8988T (cell line): ENCODE measurements at places on chromosomes 12 and 14.

GRCh38 chr12:116448165-116448739, 110.9 kb upstream of the MAP1LC3B2 start:
- DNase-seq = no peak

GRCh38 chr12:113577464-113578129, 105.9 kb upstream of the LHX5 start:
- no peak for DNase-seq

DNA sequence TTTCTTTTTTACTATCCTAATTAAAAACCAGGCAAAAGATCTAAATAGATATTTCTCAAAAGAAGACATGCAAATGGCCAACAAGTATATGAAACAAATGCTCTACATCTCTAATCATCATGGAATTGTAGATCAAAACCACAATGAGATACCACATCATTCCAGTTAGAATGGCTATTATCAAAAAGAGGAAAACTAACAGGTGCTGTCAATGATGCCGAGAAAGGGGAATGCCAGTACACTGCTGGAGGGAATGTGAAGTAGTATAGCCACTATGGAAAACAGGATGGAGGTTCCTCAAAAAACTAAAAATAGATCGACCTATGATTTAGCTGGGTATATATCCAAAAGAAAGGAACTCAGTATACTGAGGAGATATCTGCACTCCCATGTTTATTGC, 39.0 kb upstream of the C12orf75 start:
- no peak for DNase-seq

- no peak for DNase-seq
These were observed 136.5 kb upstream of the DYRK2 start for GRCh38 chr12:67512061-67512460.

DNA sequence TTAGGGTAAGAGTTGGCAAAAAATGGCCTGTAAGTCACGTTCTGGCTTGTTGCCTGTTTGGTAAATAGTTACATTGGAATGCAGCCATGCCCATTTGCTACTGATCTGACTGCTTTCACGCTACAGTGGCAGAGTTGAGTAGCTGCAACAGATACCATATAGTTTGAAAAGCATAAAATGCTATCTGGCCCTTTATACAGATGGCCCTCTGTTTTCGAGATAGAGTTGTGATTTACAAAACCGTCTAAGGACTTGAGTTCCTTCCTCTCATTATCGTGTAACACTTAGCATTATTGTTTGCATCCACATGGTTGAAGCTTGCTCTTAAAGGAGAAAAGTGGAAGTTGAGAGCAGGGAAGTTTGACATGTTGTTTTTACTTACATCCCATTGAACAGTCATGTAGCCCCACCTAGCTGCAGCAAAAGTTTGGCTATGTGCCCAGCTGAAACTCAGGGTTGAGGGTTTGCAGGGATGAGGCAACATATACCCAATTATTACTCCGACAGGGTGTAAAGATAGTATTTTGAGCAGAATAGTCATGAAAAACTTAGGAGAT, 11.3 kb upstream of the SCFD1 start:
- DNase-seq = no peak

DNA sequence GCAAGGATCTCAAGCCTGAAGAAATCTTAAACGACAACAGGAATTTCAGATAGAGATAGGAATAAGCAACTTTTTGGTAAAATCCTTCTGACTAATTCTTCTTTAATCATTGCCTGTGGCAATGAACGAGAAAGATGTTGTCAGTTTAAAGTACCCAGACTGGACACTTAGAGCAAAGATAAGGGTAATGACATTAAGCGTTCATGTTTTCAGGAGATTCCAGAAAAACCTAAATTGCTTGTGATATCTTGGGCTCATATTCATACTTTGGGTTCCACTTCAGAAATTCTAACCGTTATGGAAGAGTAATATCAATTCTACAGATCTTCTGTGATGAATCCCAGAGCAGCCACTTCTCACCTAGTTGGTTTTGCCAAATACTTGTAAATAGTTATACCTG, 73.7 kb upstream of the RHOJ start:
- no peak for DNase-seq

DNA sequence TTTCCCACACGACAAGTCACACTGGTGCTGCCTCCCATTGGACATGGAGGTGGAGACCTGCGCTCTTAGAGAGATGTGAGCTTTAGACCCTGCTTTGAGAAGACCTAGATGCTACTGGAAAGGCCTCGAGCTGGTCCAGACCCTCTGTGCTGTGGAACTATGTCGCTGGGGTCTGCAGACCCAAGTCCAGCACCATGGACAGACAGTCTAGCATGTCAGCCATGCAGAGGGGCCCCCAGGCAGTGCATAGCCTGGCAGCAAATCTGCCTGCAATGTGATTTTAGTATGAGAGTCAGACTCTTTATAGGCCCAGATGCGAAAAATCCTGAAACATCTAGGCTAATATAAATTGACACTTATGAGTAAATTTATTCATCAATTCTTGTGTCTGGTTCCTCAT, 141.5 kb downstream of the NTF3 start:
- DNase-seq = no peak

GRCh38 chr14:90730206-90730766, 85.9 kb downstream of the TTC7B start:
- DNase-seq = no peak

GRCh38 chr14:55699131-55700057, 119.4 kb downstream of the KTN1 start:
- no peak for DNase-seq

DNA sequence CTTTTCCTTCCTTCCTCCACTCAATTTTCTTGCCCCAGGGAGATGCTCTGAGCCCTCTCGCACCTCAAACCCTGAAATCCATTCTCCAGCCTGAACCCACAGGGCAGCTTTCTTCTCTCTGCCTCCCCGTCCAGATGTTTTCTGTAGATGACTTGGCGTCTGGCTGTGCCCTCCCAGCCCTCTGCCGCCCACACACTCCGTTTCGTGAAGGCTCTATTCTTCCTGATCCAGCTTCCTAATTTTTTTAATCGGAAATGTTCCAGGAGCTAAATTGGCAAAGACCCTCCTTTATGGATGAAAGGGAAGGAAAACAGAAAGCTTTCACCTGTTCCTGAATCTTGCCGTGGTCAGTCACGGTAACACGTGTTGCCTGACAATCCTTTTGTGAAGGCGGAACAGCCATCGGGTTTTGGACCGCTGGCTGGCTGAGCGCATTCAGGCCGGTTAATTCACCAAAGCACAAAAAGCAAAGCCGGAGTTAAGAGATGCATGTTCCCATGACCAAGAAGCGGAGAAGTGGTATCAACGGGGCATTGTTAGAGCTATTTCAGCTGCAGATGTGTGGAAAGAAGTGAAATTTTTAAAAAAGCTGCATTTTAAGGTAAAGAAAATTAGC, 70.2 kb upstream of the FBRSL1 start:
- no peak for DNase-seq

DNA sequence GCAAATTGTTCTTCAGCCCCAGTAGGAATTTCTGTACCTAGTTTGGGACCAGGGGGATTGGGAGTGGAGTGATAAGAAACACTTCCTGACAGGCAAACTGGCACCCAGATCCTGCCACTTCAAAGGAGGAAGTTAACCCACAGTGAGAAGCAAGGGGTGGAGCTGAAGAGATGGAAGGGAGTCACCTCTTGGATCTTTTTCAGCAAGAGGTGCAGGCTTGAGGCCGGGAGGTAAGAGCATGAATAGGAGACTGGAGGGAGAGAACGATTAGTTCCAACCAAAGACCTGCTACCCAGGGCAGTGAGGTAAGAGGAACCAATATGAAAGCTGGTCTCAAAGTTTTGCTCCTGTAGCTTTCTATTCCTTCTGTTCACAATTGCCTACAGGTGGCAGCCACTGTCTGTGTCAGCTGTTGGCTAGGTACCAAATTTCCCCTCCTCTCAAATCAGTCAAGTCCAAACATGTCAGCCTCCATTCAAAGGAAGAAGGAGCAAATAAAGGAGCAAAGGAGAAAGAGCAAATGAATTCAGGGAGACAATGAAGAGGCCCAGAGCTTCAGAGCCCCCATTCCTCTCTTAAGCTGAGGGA, 14.9 kb upstream of the TAC3 start:
- no peak for DNase-seq

DNA sequence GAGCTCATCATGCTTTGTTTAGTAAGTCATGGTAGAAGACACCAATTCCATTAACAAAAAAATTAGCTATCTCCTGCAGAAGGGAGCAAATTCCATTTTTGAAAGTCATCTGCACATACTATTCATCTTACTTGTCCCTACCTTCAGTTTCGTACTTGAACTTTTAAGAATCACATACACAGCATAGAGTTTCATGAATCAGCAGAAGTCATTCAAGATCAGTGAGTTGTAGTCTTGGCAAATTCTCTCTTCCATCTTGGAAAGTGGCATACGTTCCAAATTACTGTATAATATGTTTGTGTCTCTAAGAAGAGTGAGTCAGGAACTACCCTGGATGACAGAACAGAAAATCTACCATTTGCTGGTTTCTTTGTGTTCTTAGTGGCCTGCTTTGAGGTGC, 14.1 kb downstream of the VRK1 start:
- DNase-seq = no peak

DNA sequence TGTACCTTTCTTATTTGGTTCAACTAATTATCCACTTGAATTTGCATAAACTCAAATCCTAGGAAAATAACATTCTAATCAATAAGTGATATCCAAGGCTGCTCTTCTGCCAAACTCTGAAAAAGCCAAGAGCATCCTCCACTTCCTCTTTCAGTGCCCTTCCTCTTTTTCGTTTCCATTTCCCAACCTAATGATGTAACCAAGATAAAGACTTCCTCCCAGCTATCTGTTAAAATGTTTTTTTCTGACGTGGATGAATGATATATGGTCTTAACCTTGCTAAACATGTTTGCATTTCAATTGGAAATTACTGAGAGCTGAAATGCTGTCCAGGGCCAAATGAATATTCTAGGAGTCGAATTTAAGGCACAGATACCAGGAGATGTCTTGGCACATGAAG, 459.5 kb upstream of the PDE3A start:
- no peak for DNase-seq

GRCh38 chr12:99810718-99811593, 163.4 kb downstream of the GARIN6 start:
- DNase-seq = no peak

DNA sequence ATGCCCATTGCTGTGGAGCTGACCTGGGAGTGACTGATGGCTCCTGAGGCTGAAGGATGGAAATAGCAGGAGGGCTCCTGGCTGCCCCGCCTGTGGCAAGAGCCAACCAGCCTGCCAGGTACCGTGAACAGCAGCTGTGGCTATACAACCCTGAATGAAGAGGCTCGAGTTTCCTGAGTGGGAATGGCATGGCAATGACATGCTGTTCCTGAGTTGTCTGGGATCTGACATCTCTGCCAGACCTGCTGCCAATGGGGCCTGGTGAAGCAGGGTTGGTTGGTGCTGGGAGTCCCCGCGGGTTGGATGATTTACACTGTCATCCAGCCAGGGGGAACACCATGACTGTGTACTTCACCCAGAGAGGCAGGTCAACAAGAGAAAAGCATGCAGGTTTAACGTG, 31.8 kb upstream of the LRRC10 start:
- no peak for DNase-seq

- no peak for DNase-seq
These were observed 58.0 kb upstream of the TRHDE start for GRCh38 chr12:72214163-72214562.

DNA sequence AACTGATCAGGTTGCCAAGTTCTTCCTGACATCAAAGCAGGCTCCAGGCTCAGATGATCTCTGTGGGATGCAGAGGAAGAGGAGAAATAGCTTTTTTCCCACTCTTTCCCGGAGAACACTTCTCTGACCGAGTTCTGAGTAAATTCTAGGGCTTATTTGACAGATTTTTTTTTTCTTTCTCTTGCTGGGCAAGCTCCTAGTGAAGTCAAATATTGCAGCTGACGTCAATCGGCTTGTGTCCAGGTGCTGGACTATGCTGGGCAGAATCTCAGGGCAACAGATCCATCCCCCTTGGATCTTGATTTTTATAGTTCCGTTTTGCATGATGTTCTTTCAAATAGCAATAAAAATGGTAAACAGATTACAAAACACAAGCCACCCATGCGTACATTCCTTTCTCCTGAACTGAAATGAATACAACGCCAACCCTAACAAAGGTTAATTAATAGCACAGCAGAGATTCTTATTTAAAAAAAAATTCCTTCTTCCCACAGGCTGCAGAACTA, 182.2 kb downstream of the NOVA1 start:
- no peak for DNase-seq

- no peak for DNase-seq
These were observed 182.0 kb upstream of the DCN start for GRCh38 chr12:91364471-91365184.

GRCh38 chr14:104977681-104978653, at the start of gene AHNAK2:
Gene AHNAK2 (minus strand): TSS chr14:104978374. CDS start chr14:104978237, 137 bp downstream.
- no peak for DNase-seq

- no peak for DNase-seq
These were observed 23.0 kb downstream of the AICDA start for GRCh38 chr12:8589679-8590078.

DNA sequence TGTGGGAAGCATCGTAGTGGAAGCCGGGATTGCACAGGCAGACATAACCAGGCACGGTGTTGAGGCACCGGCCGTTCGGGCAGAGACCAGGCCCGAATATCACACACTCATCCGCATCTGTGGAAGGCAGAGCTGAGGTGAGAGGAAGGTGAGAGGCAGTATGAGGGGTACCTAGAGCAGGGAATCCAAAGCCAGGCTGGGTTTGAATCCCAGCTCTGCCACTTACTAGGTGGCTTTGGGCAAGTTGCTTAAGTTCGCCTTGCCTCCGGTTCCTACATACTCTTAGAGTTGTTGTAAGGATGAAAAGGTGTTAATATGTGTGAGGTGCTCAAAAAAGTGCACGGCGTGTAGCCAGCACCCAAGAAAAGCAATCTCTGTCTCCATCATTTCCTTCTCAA, 10.4 kb downstream of the ISCA2 start:
- no peak for DNase-seq

- no peak for DNase-seq
These were observed 9.6 kb downstream of the CLEC1A start for GRCh38 chr12:10088955-10089900.

DNA sequence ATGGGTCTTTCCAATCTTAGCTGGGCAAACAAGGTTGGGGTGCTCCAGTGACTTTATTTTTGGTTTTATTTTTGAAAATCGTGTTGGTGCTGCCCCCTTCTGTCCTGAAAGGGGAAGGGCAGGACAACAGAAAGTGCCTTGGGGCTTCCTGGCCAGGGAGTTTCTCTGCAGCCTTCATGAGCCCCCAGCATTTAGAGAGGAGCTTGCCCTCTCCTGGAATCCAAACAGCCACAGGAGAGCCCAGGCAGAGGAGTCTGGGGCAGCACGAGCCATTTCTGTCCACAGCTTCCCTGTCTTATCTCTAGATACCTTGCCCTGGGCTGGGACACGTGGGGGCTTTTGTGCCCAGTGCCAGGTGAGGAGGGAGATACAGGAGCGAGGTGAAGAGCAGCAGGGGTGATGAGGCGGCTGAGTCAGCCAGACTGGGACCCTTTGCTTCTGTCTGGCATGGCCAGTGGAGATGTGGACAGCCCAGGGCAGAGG, 4.4 kb upstream of the C1RL start:
- no peak for DNase-seq

DNA sequence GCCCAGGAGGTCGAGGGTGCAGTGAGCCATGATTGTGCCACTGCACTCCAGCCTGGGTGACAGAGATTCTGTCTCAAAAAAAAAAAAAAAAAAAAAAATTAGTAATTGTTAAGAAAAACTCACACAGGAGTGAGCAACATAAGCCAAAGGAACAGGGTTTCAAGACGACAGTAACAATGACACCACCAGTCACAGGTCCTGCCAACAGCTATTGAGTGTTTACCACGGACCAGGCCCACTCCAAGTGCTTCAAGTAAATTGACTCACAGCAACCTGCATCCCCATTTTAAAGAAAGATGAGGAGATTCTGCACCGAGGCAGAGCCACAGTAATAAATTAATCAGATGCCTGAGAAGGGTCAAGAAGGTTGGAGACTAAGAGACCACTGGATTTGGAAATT, 194.5 kb downstream of the DPF3 start:
- DNase-seq = no peak
